Heart right ventricle (tissue), 16 donors: ENCODE measurements at places on chromosomes 5 and 9. TPM values are rescaled to one million over a fixed set of nuclear protein-coding genes. Genes with fewer than 3 reads are reported as not detected.

Gene PCDHAC1
- 0.18 TPM for total RNA-seq

Gene FBXL7
- 23.7 TPM for total RNA-seq

Gene KIAA0825
- total RNA-seq, result 2.6 TPM

Gene LPAR1
- 7.1 TPM for total RNA-seq
